Left lung (tissue), 14 donors: ENCODE measurements at places on chromosomes 5 and 9.
A peak's percentile ranks its signal among the peaks of the same experiment; 100 is the strongest.

GRCh38 chr5:14342306-14342705 is 199.2 kb downstream of the TRIO start:
- DNase-seq, result no peak
- H3K4me1 ChIP-seq, result peaks cover 29% of the 10 kb centered on the region
- no peaks in the 10 kb centered on the region for H3K36me3 ChIP-seq
- no peak overlapping the region for H3K27ac ChIP-seq
- H3K4me3 ChIP-seq, result no peak overlapping the region

- H3K4me1 ChIP-seq, result no peaks in the 10 kb centered on the region
- no peak overlapping the region for H3K4me3 ChIP-seq
- DNase-seq, result peak; percentile 64
- H3K36me3 ChIP-seq, result no peaks in the 10 kb centered on the region
- no peaks in the 10 kb centered on the region for H3K27me3 ChIP-seq
- no peak overlapping the region for H3K27ac ChIP-seq
These were observed 73.0 kb upstream of the AGXT2 start for GRCh38 chr5:35120715-35121114.

DNA sequence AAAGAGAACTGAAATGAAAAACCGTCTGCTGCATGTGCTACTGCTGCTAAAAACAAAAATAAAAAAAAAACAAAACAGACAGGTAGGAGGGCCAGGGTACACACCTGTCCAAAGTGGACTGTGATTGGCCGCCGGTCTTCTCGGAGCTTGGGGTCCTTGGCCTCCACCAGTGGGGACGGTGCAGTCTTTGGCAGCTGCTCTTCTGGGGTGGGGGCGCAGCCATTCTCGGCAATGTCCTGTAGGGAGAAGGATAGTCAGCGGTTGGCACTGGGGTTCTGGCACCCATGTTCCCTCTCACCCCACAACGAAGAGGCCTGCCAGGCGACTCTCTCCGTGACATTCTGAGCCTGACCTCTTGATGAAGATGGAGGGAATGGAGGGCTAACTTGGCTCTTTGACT is 84.3 kb downstream of the CRB2 start:
- H3K4me3 ChIP-seq, result no peak overlapping the region
- peaks cover 63% of the 10 kb centered on the region for H3K36me3 ChIP-seq
- H3K4me1 ChIP-seq, result no peaks in the 10 kb centered on the region
- no peak overlapping the region for H3K27ac ChIP-seq
- no peaks in the 10 kb centered on the region for H3K27me3 ChIP-seq
- no peak for DNase-seq

GRCh38 chr9:15010581-15010980 is 100.4 kb upstream of the FREM1 start:
- H3K36me3 ChIP-seq, result no peaks in the 10 kb centered on the region
- no peak overlapping the region for H3K4me3 ChIP-seq
- no peaks in the 10 kb centered on the region for H3K27me3 ChIP-seq

DNA sequence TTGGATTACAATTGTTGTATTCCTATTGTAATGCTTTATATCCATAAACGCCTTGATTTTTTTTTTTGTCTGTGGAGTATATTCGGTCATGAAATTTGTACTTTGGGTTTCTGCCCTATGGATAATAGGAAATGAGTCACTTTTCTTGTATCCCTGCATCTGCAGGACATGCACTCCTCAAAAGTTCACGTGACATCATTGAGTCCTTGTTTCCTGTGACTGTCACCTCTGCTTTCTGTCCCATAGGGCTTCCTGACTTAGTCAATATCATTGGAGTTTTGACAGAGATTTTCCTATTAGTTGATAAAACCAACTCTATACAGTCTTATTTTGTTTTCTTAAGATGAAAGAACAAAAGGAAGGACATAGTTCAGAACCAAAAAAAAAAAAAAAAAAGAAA is 356.3 kb downstream of the MAT2B start:
- no peaks in the 10 kb centered on the region for H3K36me3 ChIP-seq
- no peak overlapping the region for H3K4me3 ChIP-seq
- H3K27me3 ChIP-seq, result no peaks in the 10 kb centered on the region
- DNase-seq, result no peak
- H3K4me1 ChIP-seq, result no peaks in the 10 kb centered on the region

DNA sequence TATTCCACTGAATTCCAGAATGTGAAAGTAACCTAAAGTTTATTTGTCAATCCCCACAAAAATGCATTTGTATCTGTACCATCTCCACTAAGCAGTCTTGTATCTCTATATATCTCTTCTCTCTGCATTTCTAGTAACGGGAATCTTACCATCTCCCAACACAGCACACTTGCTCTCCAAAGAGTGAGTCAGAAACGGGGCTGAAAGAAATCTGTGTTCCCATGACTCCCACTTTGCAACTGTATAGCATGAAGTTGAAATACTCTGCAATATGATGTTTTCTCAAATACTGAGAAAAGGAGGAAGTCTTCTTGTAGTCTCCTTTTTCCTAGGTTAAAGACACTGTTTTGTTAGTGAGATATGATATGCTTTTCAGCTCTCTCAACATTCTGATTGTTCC is 848.8 kb upstream of the ACO1 start:
- no peak overlapping the region for H3K4me3 ChIP-seq
- no peak overlapping the region for H3K27ac ChIP-seq
- DNase-seq, result no peak
- no peaks in the 10 kb centered on the region for H3K4me1 ChIP-seq

- peaks cover 23% of the 10 kb centered on the region for H3K27me3 ChIP-seq
- H3K36me3 ChIP-seq, result no peaks in the 10 kb centered on the region
- H3K4me3 ChIP-seq, result no peak overlapping the region
These were observed 79.8 kb downstream of the TENT4A start for GRCh38 chr5:6792911-6793471.

- H3K36me3 ChIP-seq, result no peaks in the 10 kb centered on the region
- DNase-seq, result no peak
- no peaks in the 10 kb centered on the region for H3K27me3 ChIP-seq
- H3K27ac ChIP-seq, result no peak overlapping the region
These were observed 293.9 kb downstream of the ADGRV1 start for GRCh38 chr5:90852531-90852930.

DNA sequence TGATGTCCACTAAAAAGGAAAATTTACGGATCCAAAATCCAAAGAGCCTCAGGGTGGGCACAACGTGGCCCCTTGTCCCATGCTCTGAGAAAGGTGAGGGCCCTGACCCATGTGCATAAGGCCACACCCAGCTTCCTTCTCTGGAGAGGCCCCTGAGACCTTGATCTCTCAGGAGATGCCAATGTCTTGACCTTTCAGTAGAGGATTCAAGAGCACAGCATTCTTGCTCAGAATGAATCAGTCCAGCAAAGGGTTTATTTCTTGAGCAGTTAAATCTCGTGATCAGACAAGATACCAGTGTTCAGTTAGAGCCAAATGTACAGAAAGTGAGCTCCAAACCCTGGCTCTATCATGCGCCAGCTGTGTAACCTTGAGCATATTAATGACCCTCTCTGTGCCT is 115.9 kb upstream of the DAPK1 start:
- H3K4me1 ChIP-seq, result peaks cover 8% of the 10 kb centered on the region
- H3K27me3 ChIP-seq, result no peaks in the 10 kb centered on the region
- DNase-seq, result no peak
- H3K27ac ChIP-seq, result peak overlapping the region; percentile 4
